ENCODE measurements at places on chromosomes 7 and 10.

GRCh38 chr10:27393961-27394360 is 110.1 kb upstream of the RAB18 start:
- no peak for DNase-seq

DNA sequence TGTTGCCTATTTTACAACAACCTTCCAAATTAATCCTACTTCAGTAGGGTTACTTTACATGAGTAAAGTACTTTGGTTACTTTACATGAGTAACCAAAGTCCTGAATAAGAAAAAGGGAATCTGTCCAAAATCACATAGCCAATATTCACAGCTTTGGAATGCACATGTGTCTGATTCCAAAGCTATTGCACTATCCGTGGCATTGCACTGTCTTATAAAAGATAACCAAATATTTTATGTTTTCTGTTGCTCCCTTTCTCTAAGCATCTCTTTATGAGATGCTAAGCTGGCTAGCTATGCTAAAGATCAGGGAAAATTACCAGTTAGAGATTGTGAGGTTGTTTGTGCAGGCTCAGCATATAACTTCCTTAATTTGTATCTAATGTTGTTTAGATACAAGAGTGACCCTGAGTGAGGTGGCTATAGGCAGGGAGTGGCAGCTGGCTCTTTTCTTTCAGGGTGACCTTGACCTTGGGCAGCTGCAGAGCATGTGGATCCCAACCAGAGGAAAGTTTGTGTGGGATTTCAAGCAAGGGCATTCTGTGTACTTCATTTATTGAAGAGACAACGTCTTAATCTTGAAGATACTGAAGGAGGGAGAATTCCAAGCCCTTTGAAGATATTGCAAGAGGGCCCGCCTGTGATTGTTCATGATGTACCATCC is 366.1 kb upstream of the ANKRD30A start:
- no peak for DNase-seq

GRCh38 chr10:14705548-14706230 is 69.0 kb downstream of the FAM107B start:
- DNase-seq: no peak

DNA sequence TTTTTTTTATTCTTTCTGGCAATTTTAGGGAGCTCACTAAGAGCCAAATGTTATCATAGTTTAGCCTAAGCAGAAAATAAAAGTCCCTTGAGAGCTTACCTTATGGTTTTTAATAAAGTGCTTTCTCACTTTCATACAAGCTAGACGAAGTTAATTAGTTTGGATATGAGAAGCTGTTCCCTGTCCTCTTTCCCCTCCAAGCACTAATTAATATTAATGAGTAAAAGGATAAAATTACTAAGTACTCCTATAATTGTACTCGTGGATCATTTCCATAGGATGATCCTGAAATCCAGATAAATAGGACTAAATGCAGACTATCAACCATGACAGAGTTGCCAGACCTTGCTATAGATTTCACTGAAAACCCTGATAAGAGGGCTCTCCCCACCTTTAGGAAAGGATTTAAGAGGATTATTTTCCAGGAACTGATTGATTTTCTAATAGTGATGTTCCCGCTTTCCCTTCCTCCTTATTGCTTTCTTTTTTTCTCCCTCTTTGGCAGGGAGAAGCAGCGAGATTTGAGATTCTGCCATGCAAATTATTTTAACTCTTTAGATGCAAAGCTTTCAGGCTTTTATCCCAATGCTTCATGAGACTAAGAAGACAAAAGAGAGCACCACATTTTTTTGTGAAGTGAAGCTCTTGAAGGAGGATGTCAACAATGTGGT is 58.3 kb upstream of the HECW1 start:
- DNase-seq: no peak

- DNase-seq: no peak
These were observed 45.5 kb downstream of the DPYSL4 start for GRCh38 chr10:132232023-132232951.

DNA sequence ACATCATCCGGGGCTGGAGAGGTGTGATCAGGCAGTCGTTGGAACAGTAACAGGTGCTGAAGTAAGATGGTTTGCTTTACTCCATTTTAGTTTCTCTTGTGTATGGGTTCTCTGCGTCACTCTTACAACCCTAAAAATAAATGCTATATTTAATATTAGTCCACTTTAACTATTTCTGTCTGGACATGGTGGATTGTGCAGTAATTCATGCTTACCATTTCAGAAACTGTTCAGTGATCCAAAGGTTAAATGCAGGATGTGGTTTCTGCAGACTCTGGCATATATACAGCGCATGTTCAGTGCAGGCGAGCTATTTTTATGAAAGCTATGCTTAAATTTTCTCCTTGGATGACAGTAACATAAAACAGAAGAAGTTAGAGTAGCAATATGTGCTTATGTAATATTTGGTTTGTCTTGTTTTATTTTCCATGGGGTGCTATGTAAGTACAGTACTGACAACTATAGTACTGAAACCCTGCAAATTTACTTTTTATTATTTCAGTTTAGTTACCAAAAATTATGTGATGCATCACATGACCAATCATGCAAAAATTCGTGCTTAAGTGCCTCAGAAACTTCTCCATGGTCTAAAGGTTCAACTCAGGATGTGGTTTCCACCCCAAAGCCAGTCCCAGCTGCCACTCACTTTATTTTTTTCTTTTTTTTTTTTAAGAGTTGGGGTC is 46.6 kb upstream of the GRID1 start:
- DNase-seq: no peak

DNA sequence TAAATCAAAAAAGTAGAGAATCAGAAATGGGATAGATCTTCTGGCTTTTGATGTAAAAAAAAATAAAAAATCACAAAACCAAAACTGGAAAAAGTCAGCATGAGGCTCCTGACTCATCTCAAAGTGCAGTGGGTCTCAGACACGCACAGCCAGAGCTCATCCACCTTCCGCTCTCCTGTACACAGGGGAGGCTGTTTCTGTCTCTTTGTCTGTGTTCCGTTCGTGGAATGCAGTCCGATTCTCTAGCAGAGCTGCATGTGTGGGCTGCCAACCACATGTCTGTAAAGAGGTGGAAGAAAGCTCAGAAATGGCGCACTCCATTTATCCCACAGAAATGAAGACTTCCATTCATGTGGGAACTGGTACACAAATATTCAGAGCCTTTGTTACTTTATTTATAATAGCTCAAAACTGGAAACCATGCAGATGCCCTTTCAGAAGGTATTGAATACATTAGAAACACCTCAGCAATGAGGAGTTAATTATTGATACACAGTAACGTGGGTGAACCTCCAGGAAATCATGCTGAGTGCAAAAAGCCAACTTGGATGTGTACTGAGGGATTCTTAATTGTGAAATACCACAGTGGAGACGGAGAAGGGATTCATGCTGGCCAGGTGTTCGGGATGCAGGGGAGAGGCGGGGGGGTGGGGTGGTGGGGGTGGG is 123.3 kb downstream of the TRRAP start:
- no peak for DNase-seq

- DNase-seq: no peak
These were observed 1.6 kb downstream of the FAM53B start for GRCh38 chr10:124742413-124743190.

- no peak for DNase-seq
These were observed 475.6 kb upstream of the KLF6 start for GRCh38 chr10:4260483-4261124.

DNA sequence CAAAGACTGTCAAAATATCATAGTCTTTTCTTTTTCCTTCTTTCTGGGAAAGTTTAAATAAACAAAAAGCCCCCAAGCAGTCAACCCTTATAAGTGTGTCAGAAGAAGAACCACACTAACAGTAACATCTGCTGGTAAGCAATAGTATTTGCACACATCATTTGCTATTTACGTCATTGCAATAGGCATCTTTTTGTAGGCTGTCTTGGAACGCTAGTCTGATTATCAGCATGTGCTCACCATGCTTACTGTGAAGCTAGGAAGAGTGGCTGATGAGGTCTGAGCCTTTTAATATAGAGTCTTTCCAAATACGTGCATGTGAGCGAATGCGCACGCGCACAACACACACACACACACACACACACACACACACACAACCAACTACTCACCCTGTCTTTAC is 599.0 kb upstream of the TPK1 start:
- DNase-seq: no peak

GRCh38 chr7:69782917-69783684 is 184.8 kb downstream of the AUTS2 start:
- DNase-seq: no peak

GRCh38 chr10:48520594-48520993 is 84.3 kb downstream of the ARHGAP22 start:
- DNase-seq: no peak

DNA sequence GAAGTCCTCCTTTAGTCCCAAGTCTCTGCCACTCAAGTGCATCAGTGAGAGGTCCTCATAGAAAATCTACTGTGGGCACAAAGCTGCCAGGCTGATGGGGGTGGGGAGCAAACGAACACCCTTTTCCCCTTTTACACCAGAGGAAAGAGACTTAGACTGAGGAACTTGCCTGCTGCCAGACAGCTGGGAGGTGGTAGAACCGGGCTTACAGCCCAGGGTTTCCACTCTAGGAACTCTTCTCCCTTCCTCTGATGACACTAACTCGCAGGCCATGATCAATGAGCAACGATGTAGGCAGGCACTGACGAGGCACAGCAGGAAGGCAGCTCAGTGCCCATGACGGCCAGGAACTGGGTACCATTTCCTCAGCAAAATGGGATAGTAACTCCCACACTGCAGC is 11.0 kb upstream of the SH2D4B start:
- no peak for DNase-seq

DNA sequence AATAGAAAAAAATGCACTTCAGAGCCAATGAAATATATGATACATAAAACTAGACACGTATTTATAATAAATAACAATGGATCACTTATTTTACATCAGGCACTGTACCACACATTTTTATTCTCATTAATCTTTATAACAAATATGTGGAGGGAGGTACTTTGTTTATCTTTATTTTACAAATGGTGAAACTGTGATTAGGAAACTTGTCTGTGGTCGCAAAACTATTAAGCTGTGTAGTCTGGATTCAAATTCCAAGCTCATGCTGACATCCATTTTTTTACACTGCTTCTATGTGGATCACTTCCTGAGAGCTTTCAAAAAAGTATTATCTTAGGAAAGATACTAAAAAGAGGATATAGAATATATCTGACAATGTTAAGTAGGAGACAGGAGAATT is 978.6 kb downstream of the SORCS1 start:
- no peak for DNase-seq

DNA sequence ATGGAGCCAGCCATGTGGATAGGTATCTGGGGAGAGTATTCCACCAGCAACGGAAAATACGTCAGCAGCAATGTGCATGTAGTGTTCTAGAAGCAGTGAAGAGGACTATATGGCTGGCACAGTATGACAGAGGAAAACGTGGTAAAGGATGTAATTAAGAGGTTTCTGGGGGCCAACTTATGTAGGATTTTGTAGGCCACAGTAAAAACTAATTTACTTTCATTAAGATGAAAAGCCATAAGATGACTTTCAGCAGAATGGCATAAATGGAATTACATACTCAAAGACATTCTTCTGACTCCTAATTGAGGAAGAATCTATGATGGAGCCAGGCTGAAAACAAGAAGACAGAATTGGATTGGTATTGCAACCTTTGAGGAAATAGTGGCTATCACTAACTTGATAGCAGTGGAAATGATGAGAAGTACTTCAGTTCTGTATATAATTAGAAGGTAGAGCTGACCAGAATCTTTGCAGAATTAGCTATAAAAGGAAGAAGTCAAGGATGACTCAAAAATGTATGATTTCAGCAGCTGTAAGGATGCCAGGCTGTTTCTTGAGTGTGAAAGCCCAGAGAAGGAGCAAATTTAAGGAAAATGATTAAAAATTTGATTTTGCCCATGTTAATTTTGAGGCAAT is 156.7 kb downstream of the MBL2 start:
- no peak for DNase-seq

- DNase-seq: no peak
These were observed 117.7 kb upstream of the PODXL start for GRCh38 chr7:131674131-131674530.

GRCh38 chr10:48451969-48452878 is 145.7 kb downstream of the MAPK8 start:
- DNase-seq: no peak

GRCh38 chr7:30181211-30181610 is 46.4 kb downstream of the MTURN start:
- no peak for DNase-seq

- DNase-seq: no peak
These were observed 21.5 kb upstream of the GGCT start for GRCh38 chr7:30526163-30526562.

DNA sequence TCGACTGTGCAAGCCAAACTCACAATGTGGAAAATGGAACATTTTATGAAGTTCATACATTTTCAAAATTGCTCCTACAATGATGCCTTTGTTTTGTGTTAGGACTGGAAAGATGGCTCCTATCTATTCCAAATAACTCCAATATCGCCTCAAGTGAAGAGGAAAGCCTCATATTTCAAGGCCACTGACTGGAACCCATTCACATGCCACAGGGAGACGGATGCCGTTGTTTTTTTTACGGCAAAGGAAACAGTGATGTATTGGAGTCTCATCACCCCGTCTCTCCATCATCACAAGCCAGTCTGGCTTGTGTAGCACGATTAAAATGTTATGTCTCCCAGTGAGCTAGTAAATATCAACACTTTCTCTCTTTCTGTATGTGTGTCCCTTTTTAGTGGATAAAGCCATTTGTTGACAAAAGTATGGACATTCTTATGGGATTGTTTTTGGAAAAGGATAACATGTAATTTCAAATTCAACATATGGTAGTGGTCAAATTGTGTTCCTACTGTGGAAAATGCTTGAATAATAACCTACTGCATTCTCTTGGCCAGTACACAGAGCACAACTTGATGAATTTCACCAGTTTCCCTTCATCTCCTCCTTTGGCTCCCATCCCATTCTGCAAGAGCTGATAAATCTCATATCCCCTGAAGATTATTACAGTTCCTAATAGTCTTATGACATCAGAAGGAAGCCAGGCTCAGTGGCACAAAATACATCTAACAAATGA is 109.5 kb upstream of the PITRM1 start:
- no peak for DNase-seq
